T-helper 22 cell (primary cell): ENCODE measurements at places on chromosomes 7 and 10.

DNA sequence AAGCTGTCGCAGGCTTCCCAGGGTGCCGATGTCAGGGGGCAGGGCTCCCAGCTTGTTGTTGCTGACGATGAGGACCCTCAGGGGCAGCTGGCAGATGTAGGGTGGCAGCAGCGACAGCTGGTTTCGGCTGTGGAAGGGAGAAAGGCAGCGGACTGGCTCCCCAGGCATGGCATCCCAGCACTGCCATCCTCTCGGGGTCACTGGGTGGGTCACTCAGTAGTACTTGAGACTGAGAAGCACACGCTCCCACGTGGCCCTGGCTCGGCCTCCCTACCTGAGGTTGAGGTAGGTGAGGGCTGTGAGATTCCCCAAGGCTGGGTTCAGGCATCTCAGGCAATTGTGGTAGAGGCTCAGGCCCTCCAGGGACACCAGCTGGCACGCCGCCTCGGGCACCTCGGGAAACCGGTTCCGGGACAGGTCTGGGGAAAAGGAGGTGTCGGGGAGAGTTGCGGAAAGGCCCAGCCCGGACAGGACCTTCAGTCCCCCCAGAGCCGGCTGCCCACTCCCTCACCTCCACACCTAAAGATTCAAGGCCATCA, 3.8 kb downstream of the LRCH4 start:
- no peak for DNase-seq

DNA sequence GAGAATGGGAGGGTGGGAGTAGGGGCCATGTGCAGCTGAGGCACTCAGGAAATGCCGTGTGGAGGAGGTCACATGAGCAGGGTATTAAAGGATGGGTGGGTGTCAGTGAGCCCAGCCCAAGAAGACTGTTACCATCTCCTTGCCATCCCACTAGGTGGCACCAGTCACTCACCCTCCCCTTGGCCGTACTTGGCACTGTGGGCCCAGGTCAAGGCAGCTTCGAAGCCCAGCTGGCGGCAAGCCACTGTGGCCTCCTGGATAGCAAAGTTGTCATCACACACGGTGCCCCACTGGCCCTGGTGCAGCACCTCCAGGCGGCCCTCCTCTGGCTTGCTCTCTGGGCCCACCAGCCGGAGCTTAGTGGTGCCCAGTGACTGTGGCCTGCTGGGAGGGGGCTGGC, 5.4 kb downstream of the LOXL4 start:
- no peak for DNase-seq

GRCh38 chr10:78429984-78430383, 396.3 kb downstream of the RPS24 start:
- no peak for DNase-seq

GRCh38 chr10:132946-133898, 2.0 kb upstream of the ZMYND11 start:
- no peak for DNase-seq

DNA sequence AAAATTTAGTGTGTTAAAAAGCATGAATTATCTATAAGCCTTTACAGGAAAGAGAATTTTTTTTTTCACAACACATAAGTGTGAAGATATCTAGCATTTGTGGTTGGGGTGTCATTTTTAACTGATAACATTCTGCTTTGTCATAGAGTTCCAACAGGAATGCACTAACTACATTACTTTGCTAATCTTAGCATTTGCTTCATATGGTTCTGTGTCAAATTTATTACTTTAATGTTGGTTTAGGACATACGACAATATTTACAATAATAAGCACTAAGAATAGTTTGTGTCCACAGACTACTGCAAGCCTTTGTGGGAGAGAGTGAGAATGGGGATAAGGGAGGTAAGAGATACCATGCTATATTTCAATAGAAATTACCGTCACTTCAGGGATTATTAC, 40.6 kb upstream of the MAGI2 start:
- no peak for DNase-seq

GRCh38 chr10:128915630-128916029, 551.4 kb upstream of the MGMT start:
- no peak for DNase-seq

- DNase-seq: no peak
Observed at GRCh38 chr10:47402641-47403301, 18.7 kb upstream of the ZNF488 start.

- DNase-seq: no peak
Observed at GRCh38 chr10:133087679-133088178, at the start of gene ADGRA1. Gene ADGRA1, plus strand, starts transcription at chr10:133087924. Its CDS starts 986 bp downstream, at chr10:133088910.

DNA sequence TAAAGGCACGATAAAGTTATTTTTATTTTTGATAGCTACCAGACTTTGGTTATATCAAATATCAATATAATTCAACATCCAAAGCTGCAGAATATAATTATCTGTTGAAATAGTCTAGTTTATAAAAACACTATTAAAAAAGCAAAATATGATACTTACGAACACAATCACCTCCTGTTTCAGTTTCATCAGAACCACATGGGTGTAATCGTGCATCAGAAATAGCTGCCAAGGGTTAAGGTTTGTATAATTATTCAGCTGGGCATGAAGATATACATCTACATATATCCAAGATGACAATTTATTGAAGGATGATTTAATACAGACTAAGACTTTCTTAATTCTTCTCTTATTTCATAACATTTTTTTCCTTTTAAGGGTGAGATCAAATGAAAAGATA, 20.3 kb downstream of the VWDE start:
- DNase-seq: no peak

GRCh38 chr10:23521735-23522134, 82.9 kb downstream of the OTUD1 start:
- DNase-seq: no peak

- no peak for DNase-seq
Observed at GRCh38 chr7:83649701-83650100, 762 bp upstream of the SEMA3E start.

DNA sequence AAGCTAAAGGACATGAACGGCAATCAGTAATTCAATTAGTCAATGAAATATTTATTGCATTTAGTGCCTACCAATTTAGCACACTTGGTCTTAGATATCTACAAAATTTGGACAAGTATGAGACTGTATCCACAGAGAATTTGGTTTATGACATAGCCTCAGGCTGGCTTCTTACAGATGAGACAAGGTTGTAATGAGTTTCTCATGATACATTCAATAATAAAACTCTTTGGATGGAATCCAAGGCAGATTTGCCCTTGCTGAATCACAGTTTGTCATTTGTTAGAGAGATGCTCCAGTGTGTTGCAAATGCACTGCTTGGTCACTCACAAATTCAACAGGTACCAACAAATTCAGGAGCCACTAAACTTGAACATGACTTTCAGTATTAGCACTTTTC, 162.5 kb downstream of the GPR37 start:
- DNase-seq: no peak

GRCh38 chr7:18508443-18509427, 13.2 kb downstream of the HDAC9 start:
- DNase-seq: no peak

DNA sequence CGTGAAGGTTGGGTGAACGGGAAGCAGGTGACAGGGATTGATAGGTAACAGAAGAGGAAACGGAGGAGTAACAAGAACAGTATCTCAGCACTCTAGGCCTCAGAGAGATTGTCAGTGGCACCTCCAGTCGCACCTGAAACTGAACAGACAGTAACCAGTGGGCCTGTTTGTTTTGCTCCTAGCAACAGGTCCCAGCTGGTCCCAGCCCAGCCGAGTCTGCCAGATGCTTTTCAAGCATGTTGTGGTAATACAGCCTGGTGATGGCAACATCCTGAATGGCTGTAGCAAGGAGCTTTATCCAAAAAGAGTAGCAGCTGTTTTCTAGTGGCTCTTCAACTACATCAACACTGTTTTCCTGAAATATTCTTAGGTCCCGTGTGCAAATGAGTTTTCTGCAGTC, 4.7 kb downstream of the CACNB2 start:
- no peak for DNase-seq

GRCh38 chr10:1020460-1020859, 5.2 kb downstream of the IDI2 start:
- no peak for DNase-seq
